ENCODE measurements at places on chromosomes 3 and 15. TPM values are rescaled to one million over a fixed set of nuclear protein-coding genes. Genes with fewer than 3 reads are reported as not detected.

Gene LRTM1
- total RNA-seq, result not detected

GRCh38 chr15:90580099-90580498 is 50.4 kb downstream of the CRTC3 start:
- H3K4me3 ChIP-seq, result no peak overlapping the region
- no peak overlapping the region for H3K27ac ChIP-seq
- no peaks in the 10 kb centered on the region for H3K36me3 ChIP-seq
- no peak for DNase-seq
- no peaks in the 10 kb centered on the region for H3K27me3 ChIP-seq
- H3K4me1 ChIP-seq, result peaks cover 36% of the 10 kb centered on the region

DNA sequence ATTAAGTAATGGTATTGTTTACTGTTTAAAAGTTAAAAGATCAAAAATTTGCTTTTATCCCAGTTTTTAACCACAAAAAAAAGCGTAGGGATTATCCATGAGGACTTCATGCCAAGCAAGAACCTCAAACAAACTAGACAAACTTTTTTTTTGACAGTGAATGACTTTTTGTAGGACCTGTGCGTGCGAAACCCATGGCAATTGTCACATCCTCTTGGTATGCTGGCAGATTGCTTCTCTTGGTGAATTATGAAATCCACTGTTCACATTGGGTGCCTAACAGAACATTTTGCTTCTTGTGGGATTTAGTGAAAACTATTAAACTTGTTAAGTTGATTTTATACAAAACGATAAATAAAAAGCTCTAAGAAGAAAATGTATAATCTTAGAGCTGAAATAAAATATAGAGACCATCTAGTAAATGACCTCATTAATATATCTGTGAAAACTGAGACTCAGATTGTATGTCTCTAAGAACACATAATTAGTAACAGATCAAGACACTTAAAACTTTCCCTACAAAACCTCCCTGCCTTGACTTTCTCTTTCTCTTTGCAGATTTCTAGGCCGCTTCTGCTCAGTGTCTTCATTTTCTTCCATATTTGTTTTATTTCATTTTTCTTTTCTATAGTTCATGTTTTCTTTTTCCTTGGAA is 87.3 kb upstream of the CGNL1 start:
- DNase-seq, result no peak
- no peak overlapping the region for H3K4me3 ChIP-seq
- peak overlapping the region; percentile 8 for H3K27ac ChIP-seq
- peaks cover 42% of the 10 kb centered on the region for H3K36me3 ChIP-seq

Gene KLHL6
- 36.7 TPM for total RNA-seq

GRCh38 chr3:26624209-26624765 is 1.7 kb downstream of the LRRC3B start:
- H3K36me3 ChIP-seq, result no peaks in the 10 kb centered on the region
- DNase-seq, result no peak
- no peak overlapping the region for H3K27ac ChIP-seq
- H3K4me1 ChIP-seq, result peaks cover 18% of the 10 kb centered on the region
- peaks cover 39% of the 10 kb centered on the region for H3K27me3 ChIP-seq

GRCh38 chr3:123104550-123104949 is 37.7 kb downstream of the PDIA5 start:
- H3K36me3 ChIP-seq, result peaks cover 61% of the 10 kb centered on the region
- no peak for DNase-seq
- H3K4me1 ChIP-seq, result peaks cover under 1% of the 10 kb centered on the region
- H3K4me3 ChIP-seq, result no peak overlapping the region
- no peaks in the 10 kb centered on the region for H3K27me3 ChIP-seq

DNA sequence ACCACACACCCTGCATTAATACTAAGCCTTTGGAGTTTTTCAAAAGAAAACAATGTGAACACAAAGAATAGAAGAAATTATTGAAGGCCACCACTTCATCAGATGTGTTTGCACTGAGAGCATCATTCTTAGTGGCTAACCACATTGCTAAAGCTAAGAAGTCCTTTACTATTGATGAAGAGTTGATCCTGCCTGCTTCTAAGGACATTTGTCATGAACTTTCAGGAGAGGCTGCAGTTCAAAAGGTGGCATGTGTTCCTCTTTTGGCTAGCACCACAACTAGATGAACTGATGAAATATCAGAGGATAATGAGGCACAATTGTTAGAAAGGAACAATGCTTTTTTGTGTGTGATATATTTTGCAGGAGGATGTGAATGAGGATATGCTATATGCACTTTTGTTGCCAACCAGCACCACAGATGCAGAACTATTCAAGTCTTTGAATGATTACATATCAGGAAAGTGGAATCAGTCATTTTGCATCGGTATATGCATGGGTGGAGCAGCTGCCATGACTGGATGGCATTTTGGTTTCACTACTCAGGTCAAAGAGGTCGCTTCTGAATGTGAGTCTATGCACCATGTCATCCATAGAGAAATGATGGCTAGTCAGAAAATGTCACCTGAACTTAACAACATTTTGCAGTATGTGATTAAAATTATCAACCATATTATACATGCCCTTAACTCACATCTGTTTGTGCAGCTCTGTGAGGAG is 2.5 kb upstream of the EID1 start:
- no peaks in the 10 kb centered on the region for H3K36me3 ChIP-seq
- no peak overlapping the region for H3K4me3 ChIP-seq
- H3K4me1 ChIP-seq, result peaks cover 22% of the 10 kb centered on the region
- no peaks in the 10 kb centered on the region for H3K27me3 ChIP-seq
- H3K27ac ChIP-seq, result no peak overlapping the region
- no peak for DNase-seq

DNA sequence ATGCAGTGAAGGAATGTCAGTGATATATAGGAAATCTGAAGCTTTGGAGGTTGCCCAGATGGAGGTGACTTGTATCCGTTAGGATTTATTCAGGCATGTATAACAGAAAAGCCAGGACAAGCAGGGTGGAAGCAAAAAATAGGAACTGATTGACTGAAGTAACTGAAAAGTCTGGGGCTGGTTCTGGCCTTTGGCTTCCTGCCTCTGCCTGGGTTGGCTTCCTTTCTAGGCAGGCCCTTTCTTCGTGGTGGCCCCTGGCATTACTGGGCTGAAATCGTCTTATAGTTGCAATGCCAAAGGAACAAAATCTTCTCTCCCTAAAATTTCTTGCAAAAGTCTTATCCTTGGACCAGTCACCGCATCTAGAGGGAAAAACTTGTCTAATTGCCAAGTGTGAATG is 386.1 kb downstream of the PTPRG start:
- no peaks in the 10 kb centered on the region for H3K27me3 ChIP-seq
- H3K4me1 ChIP-seq, result no peaks in the 10 kb centered on the region
- no peak for DNase-seq
- H3K36me3 ChIP-seq, result no peaks in the 10 kb centered on the region

Gene GOLGA6B
- not detected for total RNA-seq

- peaks cover 38% of the 10 kb centered on the region for H3K4me1 ChIP-seq
- no peak overlapping the region for H3K4me3 ChIP-seq
- no peaks in the 10 kb centered on the region for H3K36me3 ChIP-seq
- H3K27ac ChIP-seq, result no peak overlapping the region
Observed at GRCh38 chr15:63797901-63798300, 35.8 kb downstream of the HERC1 start.
